ENCODE measurements at places on chromosomes 12 and 14.

DNA sequence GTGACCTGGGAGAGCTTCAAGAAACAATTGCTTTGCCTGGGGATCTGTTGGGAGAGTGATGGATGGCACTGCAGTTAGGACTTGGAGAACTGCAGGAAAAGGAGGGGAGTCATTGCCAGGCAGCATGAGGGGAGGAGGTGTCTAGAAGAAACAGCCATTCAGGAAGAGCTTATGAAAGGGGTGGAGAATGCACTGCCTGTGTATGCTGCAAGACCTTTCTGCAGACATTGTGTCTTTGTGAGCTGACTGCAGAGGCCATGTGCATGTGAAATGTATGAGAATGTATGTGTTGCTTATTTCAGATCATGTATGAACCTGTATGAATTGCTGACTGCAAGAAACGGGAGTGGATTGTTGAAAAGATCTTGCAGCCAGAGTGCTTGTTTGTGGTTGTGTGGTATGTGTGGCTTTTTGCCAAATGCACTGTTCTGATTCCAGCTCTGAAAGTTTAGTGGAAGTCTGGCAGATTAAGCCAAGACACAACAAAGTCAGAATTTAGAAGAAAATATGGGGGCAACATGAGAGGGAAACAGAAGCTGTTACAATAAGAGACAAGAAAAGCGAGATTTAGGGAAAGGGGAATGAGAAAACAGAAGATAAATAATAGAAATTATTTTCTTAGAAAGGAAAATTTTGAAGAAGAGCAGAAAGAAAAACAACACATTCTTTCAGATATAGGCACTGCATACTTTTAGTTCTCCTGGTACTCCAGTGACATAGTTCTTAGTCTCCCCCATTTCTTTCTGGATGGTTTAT is 9.8 kb upstream of the RIMKLB start:
- no peak overlapping the region for H3K4me3 ChIP-seq
- DNase-seq = no peak
- no peaks in the 10 kb centered on the region for H3K4me1 ChIP-seq
- no peak overlapping the region for H3K27ac ChIP-seq
- peaks cover 11% of the 10 kb centered on the region for H3K27me3 ChIP-seq
- no peaks in the 10 kb centered on the region for H3K36me3 ChIP-seq

DNA sequence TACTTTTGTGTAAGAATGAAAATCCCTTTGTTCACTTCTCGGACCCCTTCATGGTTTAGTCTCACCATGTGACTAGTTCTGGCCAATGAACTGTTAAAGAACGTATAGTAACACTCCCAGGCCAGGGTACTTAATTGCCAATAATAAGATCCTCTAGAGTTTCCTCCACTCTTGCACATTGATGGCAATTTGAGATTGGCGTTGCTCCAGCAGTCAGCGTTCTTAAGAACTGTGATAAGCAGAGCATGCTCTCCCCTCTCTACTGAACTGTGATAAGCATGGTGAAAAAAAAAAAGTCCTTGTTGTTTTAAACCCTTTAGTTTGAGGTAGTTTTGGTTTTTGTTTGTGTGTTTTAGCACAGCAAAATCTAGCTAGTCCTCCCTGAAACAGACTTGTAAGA is 854.5 kb downstream of the SLC6A15 start:
- no peaks in the 10 kb centered on the region for H3K27me3 ChIP-seq
- DNase-seq = no peak
- H3K4me1 ChIP-seq = no peaks in the 10 kb centered on the region
- H3K4me3 ChIP-seq = no peak overlapping the region
- no peak overlapping the region for H3K27ac ChIP-seq

DNA sequence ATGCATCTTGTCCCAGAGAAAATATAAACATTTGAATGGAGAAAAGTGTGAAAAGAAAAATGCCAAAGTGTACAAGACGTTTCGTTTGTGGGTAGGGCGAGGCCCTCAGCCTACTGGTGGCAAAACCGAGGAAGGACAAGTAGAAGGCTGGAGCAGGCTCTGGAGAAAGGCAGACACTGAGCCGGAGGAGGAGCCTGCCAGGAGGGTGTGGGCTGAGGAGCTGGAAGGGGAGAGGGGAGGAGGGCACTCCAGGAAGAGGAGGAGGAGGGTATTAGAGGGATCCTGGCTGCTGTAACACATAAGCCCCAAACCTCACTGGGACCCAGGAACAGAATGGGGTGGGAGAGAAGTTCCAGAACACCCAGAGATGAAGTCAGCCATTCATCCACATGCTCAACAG is 47.7 kb downstream of the CLMN start:
- peaks cover 13% of the 10 kb centered on the region for H3K4me1 ChIP-seq
- no peak for DNase-seq
- H3K4me3 ChIP-seq = no peak overlapping the region
- H3K27me3 ChIP-seq = peaks cover 38% of the 10 kb centered on the region

DNA sequence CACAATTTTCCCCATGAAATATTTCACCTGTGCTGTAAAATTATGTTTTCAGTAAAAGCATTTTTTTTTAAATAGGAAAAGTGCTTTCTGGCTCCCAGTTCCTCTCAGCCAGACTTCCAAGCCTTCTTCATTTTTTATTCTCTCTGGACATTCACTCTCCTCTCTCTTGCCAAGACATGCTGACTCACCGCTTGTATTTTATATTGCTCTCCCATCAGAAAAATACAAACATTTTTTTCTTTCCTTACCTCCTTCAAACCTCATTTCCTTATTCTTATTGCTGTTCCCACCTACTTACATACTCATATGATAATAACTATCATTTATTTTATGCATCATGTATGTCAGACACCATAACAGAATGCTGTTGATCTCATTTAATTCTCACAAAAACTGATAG is 37.7 kb upstream of the ZNF641 start:
- no peak for DNase-seq
- H3K4me1 ChIP-seq = no peaks in the 10 kb centered on the region
- peaks cover 51% of the 10 kb centered on the region for H3K27me3 ChIP-seq
- H3K27ac ChIP-seq = no peak overlapping the region

DNA sequence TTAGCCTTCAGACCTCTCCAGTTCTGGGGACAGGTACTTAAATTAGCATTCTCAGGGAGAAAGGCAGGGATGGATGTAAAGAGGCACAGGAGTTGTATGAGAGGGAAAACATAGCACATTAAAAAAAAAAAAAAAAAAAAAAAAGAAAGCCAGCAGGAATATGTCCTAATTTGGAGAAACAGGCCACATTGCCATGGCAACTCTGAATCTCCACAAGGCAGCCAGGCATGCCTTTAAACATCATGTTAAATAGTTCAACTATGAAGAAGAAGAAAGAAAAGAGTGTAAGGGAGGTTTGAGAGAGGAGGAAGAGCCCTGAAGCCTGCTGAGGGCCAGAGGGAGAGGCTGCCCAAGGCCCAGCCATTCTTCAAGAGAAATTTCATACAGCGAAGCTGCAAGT is 145.8 kb downstream of the GRIN2B start:
- peaks cover 2% of the 10 kb centered on the region for H3K4me1 ChIP-seq
- no peak for DNase-seq
- H3K4me3 ChIP-seq = no peak overlapping the region
- H3K27me3 ChIP-seq = no peaks in the 10 kb centered on the region
- no peak overlapping the region for H3K27ac ChIP-seq
- no peaks in the 10 kb centered on the region for H3K36me3 ChIP-seq

GRCh38 chr12:9143929-9144729 is 28.4 kb upstream of the A2M start:
- no peaks in the 10 kb centered on the region for H3K27me3 ChIP-seq
- DNase-seq = no peak
- H3K4me1 ChIP-seq = peaks cover 35% of the 10 kb centered on the region

DNA sequence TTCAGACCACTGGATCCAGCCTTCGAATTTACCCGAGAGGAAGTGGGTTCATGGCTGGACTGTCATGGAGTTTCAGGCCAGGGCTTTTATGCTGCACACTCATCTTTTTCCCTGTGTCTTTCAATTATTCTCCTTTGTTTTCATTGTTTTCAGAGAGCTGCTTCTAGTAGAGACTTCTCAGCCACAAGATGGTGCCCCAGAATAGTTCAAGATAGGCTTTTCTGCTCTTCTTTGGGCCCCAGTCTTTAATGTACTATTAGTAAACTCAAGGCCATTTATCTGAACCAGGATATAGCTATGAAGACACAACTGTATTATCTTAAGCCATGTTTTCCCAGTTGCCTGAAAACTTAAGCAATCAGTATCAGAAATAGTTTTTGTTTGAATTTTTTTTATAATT is 30.4 kb upstream of the PSMA6 start:
- peaks cover 7% of the 10 kb centered on the region for H3K36me3 ChIP-seq
- no peaks in the 10 kb centered on the region for H3K27me3 ChIP-seq
- no peak for DNase-seq
- H3K4me3 ChIP-seq = no peak overlapping the region
- peak overlapping the region; percentile 61 for H3K27ac ChIP-seq

Measured in natural killer cell treated with Interleukin-12 subunit alpha and Interleukin-12 subunit beta and Interleukin-15 and Interleukin-18, amount 100 ng/mL, for 72 hours (primary cell).